ENCODE measurements at places on chromosomes 16 and 17.

DNA sequence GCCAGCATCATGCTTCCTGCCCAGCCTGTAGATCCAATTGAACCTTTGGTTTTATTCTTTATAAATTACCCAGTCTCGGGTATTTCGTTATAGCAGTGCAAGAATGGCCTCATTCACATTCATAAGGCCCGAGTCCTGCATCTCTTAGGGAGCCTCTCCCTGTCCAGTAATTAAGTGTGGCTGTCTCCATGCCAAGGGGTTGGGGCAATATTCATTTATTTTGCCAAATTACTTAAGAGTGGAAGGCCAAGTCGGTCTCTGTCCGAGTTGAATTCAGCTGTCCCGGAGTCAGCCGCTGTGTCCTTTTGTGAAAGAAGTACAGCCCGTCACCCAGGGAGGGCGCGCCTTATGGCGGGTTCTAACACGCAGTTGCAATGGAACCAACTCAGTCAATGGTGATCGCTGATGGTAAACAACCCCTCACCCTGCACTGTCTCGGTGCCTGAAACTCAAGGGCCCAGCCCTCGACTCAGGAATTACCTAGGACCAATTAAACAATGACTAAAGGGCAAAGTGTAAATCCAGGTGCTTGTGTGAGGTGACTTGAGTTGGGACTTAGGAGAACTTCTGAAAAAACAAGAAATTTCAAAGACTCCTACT is 22.2 kb downstream of the KIAA0513 start:
- DNase-seq, result no peak

DNA sequence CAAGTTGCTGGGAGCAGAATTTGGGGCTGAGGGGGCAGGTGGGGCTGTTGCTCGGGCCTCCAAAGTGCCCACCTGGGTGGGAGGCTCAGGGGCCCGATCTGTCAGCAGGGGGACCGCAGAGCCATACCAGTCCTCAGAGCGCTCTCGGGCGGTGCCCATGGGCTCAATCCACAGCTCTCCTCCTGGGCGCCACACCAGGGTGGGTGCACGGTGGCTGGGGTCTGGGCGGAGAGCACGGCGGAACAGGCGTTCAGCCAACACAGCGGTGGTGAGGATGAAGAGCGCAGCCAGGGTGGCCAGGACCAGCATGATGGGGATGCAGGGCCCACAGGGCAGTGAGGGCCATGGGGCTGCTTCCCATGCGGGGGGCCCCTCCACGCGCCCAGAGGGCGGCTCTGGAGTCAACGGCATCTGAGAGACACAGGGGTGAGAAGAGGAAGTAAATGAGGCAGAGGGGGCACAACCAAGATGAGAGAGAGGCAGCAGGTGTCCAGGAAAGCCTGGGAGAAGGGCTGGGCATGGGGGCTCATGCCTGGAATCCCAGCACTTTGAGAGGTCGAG is 1.2 kb downstream of the C16orf54 start:
- no peak for DNase-seq

DNA sequence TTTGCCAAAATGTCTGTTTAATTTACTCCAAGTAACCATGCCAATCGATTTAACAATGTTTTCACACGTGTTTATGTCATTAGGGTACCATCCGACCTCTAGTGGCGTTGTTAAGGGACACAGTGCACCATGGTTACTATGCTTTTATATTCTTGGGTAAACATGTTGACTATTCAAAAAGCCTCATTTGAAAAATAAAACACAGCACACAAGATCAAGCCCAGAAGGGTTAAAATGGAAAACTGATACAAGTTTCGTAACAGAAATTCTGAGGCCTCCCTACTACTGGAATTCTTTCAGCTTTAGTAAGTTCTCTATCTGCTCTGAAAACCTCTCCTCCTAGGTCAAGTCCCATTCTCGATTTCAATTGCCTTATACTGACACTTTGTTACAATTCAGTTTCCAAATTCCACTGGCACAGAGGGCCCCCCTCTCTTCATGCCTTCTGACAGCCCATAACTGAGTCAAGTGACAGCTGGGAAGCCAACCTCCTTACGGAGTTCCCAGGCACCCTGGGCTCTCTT is 2.1 kb downstream of the CFAP20 start:
- DNase-seq, result no peak

- no peak for DNase-seq
Measured at GRCh38 chr16:12786081-12786480, 17.6 kb downstream of the CPPED1 start.

- no peak for DNase-seq
Measured at GRCh38 chr16:1450218-1450617, 5.9 kb upstream of the CCDC154 start.

GRCh38 chr17:68134046-68134637 is 98.6 kb downstream of the KPNA2 start:
- DNase-seq, result no peak

- DNase-seq, result no peak
Measured at GRCh38 chr17:78110363-78111015, 18.1 kb downstream of the TMC6 start.

- no peak for DNase-seq
Measured at GRCh38 chr17:49370971-49371834, 9.2 kb upstream of the ZNF652 start.

DNA sequence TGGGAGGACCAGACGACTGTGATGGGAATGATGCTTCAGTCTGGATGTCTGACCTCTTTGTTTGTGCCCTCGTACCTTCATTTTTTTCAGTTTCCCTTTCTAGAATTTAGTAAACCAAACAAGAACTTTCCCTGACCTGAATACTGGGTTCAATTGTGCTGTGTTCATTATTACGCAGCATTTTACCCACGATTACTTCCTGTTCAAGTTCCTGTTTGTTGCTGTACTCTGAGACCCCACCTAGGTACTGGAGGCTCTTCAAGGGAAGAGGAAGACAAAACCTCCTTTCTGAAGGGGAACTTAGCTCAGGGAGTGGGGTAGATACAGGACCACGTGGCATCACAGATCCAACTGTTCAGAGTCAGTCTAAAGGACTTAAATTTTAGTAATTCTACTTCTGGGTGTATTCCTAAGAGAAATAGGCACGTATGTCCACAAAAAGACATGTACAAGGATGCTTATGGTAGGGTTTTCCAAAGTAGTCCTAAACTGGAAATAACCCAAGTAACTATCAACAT is 9.2 kb upstream of the PRKCB start:
- DNase-seq, result no peak

- DNase-seq, result no peak
Measured at GRCh38 chr17:78129351-78130089, 965 bp upstream of the TMC6 start.

DNA sequence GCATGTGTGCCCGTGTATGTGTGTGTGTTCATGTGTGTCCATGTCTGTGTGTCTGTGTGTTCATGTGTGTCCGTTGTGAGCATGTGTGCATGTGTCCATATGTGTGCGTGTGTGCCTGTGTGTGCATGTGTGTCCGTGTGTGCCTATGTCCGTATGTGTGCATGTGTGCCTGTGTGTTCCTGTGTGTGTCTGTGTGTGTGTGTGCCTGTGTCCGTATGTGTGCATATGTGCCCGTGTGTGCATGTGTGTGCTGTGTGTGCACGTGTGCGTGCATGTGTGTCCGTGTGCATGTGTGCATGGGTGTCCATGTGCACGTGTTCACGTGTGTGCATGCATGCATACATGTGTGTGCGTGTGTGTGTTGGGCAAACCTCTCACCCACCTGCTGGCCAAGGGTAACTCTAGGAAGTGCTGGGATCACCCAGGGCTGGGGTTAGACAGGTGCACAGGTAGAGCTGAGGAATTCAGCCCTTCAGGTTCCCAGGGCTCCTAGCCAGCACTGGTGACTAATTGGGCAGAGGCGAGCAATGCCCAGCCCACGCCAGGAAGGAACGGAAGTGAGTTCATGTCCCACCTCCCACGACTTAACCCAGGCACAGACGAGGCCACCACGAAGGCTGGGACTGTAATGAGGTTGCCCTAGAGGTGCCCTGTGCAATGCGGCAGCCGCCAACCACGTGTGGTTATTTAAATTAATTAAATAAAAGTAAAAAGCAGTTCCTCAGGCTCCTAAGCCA is 8.2 kb upstream of the CSNK1D start:
- no peak for DNase-seq

DNA sequence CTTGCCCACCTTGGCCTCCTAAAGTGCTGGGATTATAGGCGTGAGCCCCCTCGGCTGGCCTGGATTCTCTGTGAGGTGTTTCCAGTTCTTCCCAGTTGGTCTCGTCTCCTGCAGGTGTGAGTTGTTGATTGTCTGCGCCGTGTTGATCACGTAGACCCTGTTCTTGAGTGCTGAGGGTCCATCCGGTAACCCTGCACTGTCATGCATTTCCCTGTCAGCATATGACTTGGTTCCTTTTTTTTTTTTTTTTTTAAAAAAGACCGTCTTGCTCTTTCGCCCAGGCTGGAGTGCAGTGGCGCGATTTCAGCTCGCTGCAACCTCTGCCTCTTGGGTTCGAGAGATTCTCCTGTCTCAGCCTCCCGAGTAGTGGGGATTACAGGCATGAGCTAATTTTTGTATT is 17.3 kb downstream of the MGRN1 start:
- no peak for DNase-seq

DNA sequence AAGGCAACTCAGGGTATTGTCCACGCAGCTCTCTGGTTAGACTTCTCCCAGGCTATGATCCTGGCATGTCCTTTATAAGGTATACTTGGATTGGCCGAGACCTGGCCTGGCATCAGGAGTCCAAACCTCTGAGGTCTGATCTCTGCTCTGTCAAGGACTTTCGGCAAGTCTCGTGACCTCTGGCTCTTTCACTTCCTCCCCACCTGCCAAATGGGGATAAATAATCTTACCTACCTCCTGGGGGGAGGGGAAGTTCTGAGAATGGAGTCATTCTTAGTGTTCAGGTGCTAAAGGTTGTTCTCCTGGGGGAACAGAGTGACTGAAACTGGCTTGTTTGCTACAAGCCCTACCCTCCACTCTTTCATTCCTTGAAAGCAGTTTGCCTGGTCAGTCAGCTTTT is 7.6 kb downstream of the ATXN1L start:
- DNase-seq, result no peak

Data from NCI-H460 (cell line).